Stimulated activated CD4-positive, alpha-beta T cell treated with anti-CD3 and anti-CD28 coated beads, TNF-alpha, amount 100 ng/mL, for 1 hour (primary cell): ENCODE measurements at places on chromosomes 6 and 20.

- DNase-seq, result no peak
These were observed 123.8 kb upstream of the NAA20 start for GRCh38 chr20:19893356-19893755.

- DNase-seq, result no peak
These were observed 152.5 kb downstream of the CEBPB start for GRCh38 chr20:50343125-50343489.

DNA sequence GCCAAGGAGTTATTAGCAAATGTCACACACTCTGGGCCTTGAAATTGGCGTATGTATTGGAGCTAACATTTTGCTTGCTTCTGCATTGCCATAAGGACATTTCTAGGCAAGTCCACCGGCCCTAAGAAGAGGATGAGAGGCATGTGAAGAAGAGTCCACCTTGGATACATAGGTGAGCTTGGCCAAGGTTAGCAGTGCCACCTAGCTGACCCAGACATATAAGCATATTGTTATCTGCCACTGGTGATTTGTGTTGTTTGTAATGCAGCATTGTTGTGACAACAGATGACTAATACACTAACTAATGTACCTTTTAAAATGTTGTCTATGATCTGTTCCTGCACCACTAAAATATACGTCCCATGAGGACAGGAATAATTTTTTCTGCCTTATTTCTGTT, 24.8 kb upstream of the HLA-DQA2 start:
- no peak for DNase-seq

DNA sequence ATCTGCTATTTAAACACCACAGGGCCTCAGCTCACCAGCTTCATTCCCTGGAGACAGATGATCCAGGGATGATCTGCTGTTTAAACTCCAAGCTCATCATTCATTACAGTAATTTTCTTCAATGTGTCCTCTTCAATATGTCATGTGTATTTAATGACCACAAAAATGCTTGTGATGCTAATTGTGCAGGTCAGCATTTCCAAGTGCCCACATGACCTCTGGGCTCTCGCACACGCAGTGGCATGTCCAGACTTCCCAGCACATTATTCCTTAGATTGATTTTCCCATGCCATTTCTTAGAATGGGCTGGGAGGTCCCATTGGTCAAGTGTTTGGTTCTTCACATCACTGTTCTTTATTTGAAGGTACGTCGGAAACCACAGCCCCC, 434.4 kb downstream of the HAO1 start:
- DNase-seq, result no peak

DNA sequence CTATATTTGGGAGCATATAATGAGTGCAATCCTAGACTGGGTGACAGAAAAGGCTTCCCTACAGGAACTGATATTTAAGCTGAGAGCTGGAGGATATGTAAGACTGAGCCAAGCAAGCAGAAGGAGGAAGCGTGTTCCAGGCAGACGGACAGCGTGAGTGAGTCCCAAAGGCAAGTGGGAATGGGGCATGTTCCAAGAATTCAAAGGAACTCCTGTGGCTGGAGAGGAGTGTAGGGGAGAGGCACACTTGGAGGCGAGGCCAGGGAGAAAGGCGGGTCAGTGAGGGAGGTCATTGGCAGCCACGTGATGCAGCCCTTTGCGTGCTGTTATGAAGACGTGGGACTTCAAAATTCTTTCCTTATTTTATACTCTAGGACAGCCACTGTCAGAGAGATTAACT, 27.9 kb upstream of the SGK1 start:
- no peak for DNase-seq

DNA sequence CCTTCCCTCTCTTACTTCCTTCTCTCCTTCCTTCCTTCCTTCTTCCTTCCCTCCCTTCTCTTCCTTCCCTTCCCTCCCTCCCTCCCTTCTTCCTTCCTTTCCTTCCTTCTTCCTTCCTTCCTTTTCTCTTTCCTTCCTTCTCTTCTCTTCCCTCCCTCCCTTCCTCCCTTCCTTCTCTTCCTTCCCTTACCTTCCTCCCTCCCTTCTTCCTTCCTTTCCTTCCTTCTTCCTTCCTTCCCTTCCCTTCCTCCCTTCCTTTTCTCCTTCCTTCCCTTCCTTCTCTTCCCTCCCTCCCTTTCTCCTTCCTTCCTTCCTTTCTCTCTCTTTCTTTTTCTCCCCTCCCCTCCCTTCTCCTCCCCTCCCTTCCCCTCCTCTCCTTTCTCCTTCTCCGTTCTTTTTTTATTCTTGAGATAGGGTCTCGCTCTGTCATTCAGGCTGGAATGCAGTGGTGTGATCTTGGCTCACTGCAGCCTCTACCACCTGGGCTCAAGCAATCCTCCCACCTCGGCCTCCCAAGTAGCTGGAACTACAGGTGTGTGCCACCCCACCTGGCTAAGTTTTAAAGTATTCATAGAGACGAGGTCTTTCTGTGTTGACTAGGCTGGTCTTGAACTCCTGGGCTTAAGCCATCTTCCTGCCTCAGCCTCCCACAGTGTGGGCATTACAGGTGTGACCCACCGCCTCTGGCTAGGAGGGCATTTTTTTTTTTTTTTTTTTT, 1.1 kb upstream of the ZNF512B start:
- no peak for DNase-seq

DNA sequence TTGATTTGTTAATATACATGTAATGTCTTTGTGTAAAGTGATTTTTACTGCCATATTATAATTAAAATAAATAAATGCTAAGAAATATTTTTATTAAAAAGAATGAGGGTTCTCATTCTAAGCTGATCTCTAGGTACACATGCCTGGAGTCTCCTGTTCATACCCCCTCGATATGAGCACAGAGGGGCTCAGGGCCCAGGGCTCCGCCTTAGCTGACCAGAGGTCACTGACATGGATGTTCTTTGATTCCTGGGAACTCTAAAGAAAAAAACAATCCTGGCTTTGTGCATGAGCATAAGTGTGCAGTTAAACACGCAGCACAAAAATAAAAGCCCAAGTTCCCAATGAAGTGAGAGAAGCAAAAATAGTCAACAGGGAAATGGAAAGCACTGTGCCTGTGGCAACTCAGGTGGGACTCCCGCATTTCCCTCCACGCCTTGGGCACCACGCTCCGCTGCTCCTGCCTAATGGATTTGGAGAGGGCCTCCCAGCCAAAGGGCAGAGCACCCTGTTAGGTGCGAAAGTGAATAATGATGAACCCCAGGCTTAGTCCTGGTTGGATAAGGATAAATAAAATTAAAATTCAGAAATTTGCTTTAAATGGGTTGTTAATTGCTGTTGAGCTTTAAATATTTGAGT, 33.3 kb upstream of the QKI start:
- no peak for DNase-seq

GRCh38 chr6:93376026-93376540, 43.3 kb downstream of the EPHA7 start:
- no peak for DNase-seq

GRCh38 chr20:50913690-50914375, 17.4 kb downstream of the ADNP start:
- no peak for DNase-seq

DNA sequence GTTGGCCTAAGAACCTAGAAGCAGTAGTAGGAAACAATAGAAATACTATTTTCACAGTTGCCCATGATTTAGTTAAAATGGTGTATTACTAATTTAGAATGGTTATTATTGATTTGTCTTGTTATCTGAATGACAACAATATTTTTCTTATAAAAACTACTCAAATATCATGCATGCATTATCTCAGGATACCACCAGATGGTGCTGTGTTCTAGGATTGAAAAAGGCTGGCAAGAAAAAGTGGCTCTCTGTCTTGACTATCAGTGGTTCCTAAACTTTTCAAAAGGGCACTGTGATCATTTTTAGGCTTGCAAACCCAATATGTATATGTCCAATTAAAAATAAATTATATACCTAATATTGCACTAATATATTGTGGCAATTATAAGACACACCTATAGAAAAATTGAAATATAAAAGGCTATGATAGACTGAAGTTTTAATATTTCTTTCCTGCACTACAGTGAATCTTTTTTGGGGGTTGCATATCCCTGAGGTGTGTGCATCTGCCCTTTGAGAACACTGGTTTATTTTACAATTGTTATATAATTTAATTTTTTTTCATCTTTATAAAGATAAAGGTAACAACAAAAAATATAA, 131.7 kb upstream of the MLIP start:
- no peak for DNase-seq

DNA sequence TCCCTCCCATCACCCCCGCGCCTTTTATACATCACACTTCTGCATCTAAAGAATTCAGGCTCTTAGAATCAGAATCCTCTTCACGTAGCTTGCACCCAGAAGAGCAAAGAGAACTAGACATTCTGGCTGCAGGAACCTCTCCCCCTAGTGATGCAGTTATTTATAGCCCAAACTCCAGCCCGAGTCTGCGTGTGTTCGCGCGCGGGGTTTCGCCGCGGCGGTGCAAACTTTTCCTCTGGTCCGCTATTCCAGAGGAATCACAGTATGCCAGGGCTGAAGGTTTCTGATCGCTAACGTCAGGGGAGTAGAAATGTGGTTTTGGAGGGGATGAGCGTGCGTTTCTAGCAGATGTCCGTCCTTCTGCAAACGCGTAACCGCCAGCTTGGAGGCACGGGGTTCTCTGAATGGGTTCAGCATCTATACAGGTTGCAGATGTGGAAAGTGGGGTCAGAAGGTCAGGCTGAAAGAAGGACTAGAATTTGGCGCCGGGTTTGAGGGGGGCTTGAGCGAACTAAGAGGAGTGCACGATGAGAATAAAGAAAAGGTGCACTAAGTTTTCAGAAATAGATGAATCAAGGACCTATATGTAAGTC, 1.8 kb downstream of the EPHA7 start:
- DNase-seq, result no peak

GRCh38 chr20:40512591-40512990, 176.4 kb downstream of the MAFB start:
- no peak for DNase-seq

GRCh38 chr6:123745895-123746294, 57.8 kb upstream of the NKAIN2 start:
- DNase-seq, result no peak

DNA sequence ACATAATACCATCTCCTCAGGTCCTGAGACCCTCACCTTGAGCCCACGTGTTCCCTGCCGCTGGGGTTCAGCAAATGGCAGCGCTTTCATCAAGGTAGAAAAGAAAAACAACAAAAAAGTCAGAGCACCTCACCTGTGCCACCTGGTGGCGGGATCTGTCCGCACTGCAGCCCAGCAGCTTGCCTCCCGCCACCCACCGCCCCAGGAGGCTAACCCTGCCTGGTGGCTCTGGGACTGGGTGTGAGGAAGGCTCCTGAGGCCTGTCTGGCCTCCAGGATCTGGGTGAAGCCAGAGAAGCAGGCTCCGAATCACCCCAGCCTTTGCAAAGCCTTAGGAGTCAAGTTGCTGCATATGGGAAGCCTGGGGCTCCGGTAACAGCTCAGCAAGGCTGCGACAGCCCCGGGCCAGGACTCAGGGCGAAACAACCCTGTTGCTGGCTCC, 270.8 kb downstream of the BMP7 start:
- DNase-seq, result no peak

- no peak for DNase-seq
These were observed 76.5 kb downstream of the VEGFA start for GRCh38 chr6:43846556-43846955.

DNA sequence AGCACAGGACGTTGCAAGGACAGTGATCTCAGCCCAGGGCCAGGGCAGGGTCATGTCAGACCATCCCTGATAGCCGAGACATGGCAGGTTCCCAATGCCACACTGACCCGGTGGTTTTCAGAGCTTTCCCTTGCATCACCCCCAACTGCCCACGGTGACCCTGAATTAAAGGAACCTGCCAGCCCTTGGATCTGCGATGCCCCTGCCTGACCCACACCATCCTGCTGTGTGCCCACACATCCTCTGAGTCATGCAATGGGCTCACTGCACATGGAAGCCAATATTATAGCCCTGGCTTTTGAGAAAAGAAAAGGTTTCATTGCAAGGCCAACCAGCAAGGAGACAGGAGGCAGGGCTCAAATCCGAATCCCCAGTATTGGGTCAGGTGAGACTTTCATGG, 132.6 kb upstream of the CST7 start:
- no peak for DNase-seq
